ENCODE measurements at places on chromosomes 7 and 10.
A peak's percentile ranks its signal among the peaks of the same experiment; 100 is the strongest.

DNA sequence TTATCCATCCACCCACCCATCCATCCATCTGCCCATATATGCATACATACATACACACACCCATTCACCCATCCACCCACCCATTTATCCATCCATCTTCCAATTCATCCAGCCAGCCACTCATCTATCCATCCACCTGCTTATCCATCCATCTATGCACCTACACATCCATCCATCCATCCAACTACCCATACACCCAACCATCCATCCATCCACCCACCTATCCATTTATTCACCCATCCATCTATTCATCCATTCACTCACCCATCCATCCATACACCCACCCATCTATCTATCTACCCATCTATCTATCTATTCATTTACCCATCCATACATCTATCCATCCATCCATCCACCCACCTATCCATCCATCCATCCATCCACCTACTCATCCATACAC is 17.3 kb downstream of the TMEM72 start:
- no peak for DNase-seq

GRCh38 chr10:30984563-30985328 is 46.9 kb downstream of the ZNF438 start:
- no peak for DNase-seq

GRCh38 chr10:74822521-74823089 is 3.8 kb upstream of the KAT6B start:
- no peak for DNase-seq

DNA sequence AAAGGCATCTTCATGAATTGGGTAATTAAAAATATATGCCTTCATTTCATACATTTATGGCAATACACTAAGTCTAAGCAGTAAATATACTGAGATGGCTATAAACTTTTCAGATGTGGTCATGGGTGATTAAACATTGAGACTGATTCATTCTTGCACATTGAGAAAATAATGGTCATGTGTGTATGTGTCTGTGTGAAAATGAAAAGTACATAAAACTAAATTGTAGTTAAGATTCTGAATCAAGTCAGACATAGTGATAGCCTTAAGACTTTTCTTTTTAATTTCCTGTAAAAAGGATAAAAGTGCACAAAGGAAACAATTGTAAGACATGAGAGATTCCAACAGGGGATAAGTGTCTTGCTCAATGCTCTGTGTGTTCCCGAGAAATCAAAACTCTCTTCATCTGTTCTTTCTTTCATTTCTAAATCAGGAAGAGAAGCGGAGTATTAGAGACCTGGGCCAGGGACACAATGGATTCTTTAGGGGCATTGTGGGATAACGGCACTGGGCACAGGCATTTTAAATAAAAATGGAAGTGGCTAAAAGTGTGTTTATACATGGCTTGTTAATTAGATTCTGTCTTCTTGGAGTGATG is 69.8 kb upstream of the AGR3 start:
- no peak for DNase-seq

GRCh38 chr10:23777153-23777552 is 338.3 kb downstream of the OTUD1 start:
- no peak for DNase-seq

DNA sequence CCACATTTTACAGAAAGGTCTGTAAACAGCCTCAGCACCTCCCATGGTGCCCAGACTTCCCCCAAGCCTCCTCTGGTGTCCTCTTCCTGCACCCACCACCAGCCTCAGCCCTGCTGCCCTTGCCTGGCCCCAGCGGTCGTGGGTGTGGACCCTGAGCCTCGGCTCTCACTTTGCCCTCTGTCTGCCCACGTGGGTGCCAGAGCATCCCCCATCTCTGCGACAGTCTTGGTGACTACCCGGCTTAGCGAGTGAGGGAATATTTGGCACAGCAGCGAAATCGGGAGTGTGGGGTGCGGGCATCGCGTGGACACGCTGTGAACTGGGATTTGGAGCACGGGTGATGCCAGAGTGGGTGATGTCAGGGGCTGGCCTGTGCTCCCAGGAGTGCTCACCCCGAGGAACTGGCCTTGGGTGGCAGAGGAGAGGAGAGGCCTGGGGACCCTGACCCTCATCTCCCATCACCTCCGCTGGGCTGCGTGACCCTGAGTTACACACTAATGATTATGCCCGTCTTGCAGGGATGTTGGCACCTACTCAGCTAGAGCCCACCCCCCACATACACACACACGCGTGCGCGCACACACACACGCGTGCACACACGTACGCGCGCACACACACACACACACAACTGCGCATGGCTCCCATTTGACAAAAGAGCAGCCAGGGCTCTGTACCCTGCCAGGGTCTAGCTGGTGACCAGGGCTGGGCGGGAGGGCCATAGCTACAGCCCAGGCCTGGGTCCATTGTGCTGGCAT is 8.7 kb downstream of the ELFN1 start:
- no peak for DNase-seq

DNA sequence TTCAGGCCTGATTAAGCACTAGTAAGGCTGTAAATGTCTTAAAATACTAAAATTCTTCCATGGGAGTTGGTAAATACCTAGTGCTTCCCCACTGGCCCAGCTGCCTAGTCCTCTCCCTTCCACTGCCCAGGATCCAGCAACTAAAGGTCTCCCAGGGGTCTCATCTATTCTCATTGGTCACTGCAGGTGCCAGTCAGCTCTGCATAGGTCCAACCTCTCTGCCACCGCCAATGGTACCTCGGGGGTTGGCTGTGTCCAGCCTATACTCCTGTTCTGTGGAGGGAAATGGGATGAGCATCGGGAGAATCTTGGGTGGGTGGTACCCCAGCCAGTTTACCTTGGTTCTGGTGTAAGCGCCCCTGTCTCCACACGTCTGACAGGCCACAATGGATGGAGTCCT is 6.1 kb upstream of the CREB5 start:
- no peak for DNase-seq

- no peak for DNase-seq
Measured at GRCh38 chr10:49364747-49365146, 31.1 kb downstream of the DRGX start.

GRCh38 chr7:104848138-104848990 is 165.6 kb upstream of the KMT2E start:
- peak; percentile 69 for DNase-seq

DNA sequence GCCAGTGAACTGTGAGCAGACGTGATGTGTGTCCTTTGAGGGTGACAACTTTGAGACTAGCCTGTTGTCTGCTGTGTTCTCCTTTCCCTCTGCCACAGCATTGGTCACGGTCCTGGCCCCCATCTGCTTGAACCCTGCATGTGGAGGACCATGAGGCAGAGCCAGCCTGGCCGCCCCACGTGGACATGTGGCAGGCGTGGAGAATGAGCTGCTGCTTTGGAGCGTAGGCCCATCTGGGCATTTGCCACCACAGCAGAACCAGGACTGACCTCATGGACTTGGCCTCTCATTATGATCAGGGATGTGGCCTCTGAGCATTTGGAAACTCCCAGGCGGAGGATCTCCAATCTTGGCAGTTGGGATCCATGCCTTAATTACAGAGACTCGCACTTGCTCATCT is 448.5 kb downstream of the TCERG1L start:
- DNase-seq: no peak

Data from head of caudate nucleus (tissue), 42 donors.